Brain (organoid and tissue), 16 donors: ENCODE measurements at places on chromosomes 5 and 9.

GRCh38 chr5:149392718-149393117, 13.6 kb upstream of the IL17B start:
- no peak for DNase-seq

- DNase-seq: no peak
Measured at GRCh38 chr5:80182809-80183580, 72.9 kb downstream of the SERINC5 start.

GRCh38 chr9:38305582-38305981, 86.9 kb upstream of the ALDH1B1 start:
- DNase-seq: no peak

- DNase-seq: no peak
Measured at GRCh38 chr9:110895147-110895905, 142.9 kb downstream of the LPAR1 start.

GRCh38 chr9:116873491-116873890, 186.4 kb downstream of the TRIM32 start:
- DNase-seq: no peak

- DNase-seq: no peak
Measured at GRCh38 chr5:76404223-76405211, 1.4 kb downstream of the IQGAP2 start.

- DNase-seq: no peak
Measured at GRCh38 chr5:56211298-56211865, 21.7 kb downstream of the ANKRD55 start.

- DNase-seq: no peak
Measured at GRCh38 chr5:144697847-144698262, 527.2 kb downstream of the KCTD16 start.

DNA sequence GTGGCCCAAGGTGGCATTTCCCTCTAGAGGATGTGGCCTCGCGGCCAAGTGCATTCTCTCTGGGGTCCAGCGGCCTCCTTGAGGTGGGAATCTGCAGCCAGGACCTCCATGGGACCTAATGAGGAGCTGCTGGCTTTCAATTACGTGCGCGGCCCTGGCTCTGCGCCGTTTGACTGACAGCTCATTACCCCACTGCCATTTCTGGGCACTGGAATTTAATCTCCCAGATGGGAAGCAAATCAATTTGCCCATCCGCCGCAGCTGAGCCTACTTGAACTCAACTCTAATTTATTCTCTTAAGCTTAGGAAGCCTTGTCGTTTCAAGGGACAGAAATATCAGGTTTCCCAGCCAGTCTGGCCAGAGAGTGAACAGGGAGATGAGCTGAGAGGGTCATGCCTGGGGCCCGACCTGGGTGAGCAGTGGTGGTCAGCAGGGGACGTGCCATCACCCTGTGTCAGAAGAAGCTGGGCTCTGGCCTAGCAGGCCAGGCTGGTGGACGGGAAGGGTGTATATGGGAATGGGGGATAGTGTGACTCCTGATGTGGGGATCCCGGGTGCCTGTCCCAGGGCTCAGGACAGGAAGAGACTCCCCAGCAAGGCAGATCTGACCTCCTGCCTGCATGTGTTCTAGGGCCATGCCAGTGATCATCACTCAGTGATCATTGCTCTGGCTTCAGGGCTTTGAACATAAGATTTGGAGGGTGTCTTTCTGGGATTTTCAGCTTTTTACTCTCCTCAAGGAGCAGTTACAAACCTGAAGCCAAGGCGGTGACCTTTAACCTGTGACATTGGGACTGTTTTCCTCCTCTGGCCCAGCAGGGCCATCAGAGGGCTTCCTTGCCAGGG, 69.7 kb downstream of the MACROH2A1 start:
- DNase-seq: peak; percentile 57

- DNase-seq: no peak
Measured at GRCh38 chr9:93052791-93053540, 5.5 kb upstream of the SUSD3 start.

DNA sequence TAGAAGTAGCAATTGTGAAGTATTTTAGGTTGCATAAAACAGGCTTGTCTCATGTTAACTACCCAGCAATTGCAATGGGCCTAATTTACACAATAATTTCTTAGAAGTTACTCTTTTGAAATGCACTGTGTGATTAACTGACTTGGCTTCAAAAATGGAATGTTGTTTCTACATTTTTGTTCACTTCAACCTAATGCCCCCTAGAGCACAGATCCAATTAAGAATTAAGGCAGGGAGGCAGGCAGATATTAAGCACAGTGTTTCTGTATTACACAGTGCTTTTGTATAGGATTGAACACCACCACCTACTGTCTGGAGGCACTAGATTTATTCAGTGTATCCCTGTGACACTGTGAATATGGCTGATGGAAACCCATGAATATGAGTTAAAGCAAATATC, 302.1 kb downstream of the FBXL17 start:
- no peak for DNase-seq

- DNase-seq: peak; percentile 76
Measured at GRCh38 chr9:132016456-132016855, 63.2 kb downstream of the MED27 start.

- no peak for DNase-seq
Measured at GRCh38 chr5:56457887-56458812, 225.0 kb upstream of the ANKRD55 start.

DNA sequence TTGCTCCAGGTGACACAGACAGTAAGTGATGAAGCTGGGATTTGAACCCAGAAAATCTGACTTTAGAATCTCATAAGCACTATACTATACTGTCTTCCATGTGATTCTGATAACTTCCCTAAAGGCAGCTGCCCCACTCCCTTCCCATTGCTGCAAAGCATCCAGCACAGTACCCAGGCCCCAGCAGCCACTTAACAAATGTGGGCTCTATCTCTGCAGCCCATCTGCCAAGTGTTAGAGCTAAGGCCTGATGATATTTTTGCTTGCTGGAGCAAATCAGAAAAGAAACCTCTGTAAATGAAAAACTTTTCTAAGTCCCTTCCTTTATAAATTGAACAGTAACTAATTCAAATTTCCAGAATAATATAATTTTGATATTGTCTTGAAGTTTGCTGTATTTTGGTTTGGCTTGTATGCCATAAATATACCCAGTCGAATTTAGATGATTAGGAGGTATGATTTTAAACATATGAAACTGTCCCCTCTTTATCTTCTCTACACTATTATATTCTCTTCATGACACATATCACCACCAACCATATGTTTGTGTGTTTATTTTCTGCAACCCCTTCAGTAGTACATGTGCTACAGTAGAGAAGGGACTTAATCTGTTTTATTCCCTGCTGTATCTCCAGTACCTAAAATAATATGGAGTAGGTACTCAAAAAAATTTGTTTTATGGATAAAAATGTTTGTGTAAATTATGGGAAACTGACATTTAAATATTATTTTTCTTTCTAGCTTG, 63.8 kb downstream of the SMIM15 start:
- no peak for DNase-seq

- no peak for DNase-seq
Measured at GRCh38 chr9:127780126-127780885, 1.8 kb upstream of the SH2D3C start.

DNA sequence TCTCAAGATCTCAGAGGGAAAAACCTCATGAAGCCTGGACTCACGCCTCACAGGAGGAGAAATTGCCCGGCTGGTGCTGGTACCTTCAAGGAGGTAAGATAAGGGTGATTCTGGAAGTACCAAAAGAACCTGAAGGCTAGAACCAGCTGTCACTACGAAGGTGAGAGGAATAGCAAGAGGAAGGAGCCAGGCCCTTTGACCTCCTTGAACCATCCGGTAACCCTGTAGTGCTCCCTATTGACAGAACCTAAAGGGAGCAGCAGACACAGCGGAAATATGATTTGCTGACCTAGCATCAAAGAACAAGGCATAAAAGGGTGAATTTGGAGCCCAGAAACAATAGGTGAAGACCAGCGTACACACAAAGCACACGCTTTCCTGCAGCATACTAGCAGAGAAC, 92.2 kb downstream of the DOCK8 start:
- DNase-seq: no peak

DNA sequence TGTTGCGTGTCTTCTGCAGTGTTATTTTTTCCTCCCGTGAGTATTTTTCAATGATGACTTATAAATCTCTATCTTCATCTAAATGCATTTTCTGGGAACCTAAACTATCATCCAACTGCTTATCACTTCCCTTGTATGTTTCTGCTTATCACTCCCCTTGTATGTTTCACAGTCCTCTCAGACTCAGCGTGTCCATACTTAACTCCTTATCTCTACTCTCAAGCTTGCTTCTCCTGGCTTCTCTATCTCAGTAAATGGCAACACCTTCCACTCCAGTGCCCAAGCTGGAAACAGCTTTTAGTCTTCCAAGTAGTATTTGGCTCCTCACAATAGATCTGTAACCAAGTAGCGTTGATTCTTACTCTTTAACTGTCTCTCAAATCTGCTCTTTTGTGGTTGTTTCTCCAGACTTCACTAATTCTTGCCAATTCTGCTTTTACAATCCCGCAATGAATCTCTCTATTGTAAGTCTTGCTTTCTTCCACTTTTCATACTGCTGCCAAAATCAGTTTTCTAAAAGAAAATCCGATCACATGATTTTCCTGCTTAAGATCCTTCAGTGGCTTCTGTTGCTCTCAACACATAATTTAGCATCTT, 33.8 kb upstream of the TXNDC8 start:
- DNase-seq: peak; percentile 68

- no peak for DNase-seq
Measured at GRCh38 chr5:134536876-134537275, 11.4 kb downstream of the JADE2 start.
